A549 treated with AZD2906 at 1 μM for 4 hours (cell line): ENCODE measurements at places on chromosomes 13 and 19. TPM values are rescaled to one million over a fixed set of nuclear protein-coding genes. Genes with fewer than 3 reads are reported as not detected.

The ELSPBP1 gene
- not detected in 5 replicates for total RNA-seq

The VSIG10L gene
- 10.3 to 16.2 TPM (median 14.5 TPM) in 5 replicates for total RNA-seq

The PGLYRP2 gene
- total RNA-seq = 0.03 TPM in 1 of 5 replicates, not detected in the others

The CYP4F2 gene
- 0.05 to 0.24 TPM (median 0.11 TPM) in 5 replicates for total RNA-seq

The IL17D gene
- total RNA-seq = 0.99 to 1.5 TPM (median 1.2 TPM) in 5 replicates
